ENCODE measurements at places on chromosomes 3 and 15.

- no peak for DNase-seq
Measured at GRCh38 chr3:63661242-63661641, 8.8 kb downstream of the SNTN start.

DNA sequence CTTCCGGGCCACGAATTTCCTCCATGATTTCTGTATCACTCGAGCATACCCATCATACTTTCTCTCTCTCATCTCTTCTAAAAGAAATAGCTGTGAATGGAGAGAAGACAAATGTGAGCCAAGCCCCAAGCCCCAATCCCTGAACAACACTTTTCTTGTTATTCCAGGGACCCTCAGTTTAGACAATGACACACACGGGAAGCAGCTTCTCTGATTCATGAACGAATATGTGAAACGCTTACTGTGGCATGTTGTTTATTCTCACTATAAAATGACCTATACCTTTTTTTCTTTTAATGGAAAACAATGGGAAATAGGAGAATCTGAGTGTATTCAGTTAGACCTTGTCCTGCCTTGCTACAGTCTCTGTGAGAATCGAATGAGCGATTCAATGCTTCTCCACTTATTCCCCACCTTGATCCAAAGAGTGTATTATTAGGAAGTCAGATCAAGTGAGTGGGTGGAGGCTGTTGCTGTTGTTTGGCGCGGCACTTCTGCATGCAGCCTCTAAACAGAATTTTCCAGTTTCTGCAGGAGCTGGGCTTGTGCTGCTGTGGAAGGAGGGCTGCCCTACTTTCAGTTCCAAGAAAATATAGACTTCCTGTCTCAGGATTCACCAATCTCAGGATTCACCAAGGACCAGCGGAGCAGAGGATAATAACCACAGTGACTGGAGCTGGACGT lies 32.4 kb upstream of the LDHAL6B start:
- DNase-seq = no peak

- no peak for DNase-seq
Measured at GRCh38 chr3:134392336-134392983, 18.2 kb upstream of the AMOTL2 start.

DNA sequence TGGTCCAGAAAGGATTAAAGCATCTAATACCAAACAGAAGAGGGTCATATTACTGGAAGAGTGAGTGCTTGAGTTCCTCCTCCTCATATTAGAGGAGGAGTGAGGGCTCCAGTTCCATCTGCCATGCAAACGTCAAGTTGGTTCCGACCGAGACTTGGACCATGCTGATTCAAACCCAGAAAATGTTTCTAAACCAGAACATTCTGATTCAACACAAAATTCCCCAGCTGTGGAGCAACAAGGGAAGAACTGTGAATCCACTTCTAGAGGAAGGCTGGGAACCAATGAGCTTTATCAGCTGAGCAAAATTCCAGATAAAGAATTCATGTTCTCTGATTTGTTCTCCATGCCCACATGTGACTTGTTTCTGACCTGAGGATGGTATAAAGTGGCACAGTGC lies 135.6 kb upstream of the WNT5A start:
- DNase-seq = no peak

DNA sequence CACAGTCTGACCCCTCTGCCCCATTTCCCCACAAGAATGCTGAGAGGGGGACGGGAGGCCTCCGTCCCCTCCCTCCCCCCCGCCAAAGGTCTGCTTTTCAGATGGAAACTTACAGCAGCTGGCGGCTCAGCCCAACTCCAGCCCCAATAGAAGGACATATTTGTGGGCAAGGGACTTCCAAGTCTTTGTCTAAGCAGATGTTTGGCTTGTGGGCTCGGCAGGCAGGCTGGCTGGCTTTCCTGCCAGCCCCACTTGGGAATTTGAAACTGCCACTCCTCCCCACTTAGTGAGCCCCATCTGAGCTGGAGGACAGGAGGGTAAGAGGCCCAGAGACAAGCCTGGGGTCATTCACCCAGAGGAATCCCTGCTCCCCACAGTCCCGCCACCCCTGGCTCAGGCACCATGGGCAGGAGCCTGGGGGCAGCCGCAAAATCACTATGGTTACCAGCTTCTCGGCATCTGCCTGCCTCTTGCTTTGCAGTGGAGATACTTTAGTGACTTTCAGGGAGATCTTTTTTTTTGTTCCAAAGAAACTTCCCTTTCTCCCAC lies 53.6 kb downstream of the LMCD1 start:
- DNase-seq = no peak

DNA sequence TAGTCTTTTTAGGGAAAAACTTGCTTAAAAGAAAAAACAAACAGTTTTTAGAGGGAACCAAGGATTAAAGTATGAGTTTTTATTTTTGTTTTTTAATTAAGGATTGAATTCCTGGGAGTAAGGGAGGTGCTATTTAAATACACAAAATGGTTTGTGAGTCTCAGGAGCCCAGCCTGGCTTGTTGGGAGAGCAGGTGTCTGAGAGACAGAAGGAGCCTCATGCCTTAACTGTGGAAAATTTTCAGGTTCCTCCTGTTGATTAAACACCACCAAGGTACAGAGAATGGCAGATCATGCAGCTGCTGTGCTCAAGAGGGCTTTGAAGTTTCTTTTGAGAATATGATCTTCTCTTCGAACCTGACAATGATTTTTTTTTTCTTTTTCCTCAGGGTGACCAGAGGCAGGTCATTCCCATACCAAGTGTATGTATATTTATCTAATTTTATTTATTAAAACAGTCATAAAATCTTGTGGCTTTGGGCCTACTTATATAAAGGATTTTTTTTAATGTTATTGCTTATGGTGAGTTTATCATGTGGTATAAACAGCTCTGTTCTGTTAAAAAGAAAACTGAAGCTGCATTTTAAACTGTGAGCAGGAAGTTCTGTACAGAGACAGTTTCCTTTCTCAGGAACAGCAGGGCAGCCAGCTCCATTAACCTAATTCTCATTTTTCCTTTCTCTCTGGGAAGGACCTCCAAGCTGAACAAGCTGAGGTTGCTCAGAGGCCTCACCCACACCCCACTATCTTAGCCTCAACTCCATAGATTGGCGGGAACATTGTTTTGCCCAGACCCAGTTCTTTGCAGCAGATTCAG lies 33.7 kb upstream of the VILL start:
- DNase-seq = no peak

- DNase-seq = no peak
Measured at GRCh38 chr3:51057121-51057520, 328.0 kb upstream of the MANF start.

DNA sequence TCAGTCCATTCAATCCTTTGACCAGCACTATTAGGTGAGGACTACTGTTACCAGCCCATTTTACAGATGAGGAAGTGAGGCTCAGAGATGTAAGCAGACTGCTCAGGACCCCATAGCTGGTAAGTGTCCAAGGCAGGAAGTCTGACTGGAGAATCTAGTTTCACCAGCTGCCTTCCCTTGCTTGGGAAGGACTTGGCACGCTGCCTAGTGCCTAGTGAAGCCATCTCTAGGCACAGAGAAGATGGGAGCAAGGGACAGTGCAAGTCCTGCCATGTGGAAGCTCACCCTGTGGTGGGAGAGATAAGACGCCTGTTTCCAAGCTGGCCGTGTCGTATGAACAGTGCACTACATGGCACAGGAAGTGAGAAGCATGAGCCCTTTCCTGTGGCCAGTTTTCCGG lies 111.8 kb upstream of the TMC3 start:
- DNase-seq = no peak

DNA sequence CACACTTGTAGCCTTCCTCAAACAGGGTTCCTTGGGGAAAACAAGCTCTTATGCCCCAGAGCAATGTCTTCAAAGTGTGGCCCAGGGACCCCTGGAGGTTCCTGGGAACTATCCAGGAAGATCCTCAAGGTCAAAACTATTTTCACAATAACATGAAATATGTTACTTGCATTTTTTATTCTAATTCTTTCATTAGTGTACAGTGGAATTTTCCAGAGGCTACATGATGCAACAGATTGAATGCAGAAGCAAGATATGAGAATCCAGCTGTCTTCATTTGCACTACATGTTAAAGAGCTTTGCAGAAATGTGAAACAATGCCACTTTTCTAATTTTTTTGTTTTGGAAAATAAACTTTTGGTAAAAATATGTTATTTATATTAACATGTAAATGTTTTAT lies 190.9 kb downstream of the SLC9A9 start:
- DNase-seq = no peak

GRCh38 chr3:4271834-4272233 lies 31.3 kb upstream of the SETMAR start:
- no peak for DNase-seq

GRCh38 chr3:52146811-52147210 lies 7.4 kb downstream of the POC1A start:
- DNase-seq = no peak

GRCh38 chr3:50304601-50305000 lies 1.2 kb upstream of the HYAL1 start:
- no peak for DNase-seq

- no peak for DNase-seq
Measured at GRCh38 chr3:169199283-169199682, 464.2 kb downstream of the MECOM start.

DNA sequence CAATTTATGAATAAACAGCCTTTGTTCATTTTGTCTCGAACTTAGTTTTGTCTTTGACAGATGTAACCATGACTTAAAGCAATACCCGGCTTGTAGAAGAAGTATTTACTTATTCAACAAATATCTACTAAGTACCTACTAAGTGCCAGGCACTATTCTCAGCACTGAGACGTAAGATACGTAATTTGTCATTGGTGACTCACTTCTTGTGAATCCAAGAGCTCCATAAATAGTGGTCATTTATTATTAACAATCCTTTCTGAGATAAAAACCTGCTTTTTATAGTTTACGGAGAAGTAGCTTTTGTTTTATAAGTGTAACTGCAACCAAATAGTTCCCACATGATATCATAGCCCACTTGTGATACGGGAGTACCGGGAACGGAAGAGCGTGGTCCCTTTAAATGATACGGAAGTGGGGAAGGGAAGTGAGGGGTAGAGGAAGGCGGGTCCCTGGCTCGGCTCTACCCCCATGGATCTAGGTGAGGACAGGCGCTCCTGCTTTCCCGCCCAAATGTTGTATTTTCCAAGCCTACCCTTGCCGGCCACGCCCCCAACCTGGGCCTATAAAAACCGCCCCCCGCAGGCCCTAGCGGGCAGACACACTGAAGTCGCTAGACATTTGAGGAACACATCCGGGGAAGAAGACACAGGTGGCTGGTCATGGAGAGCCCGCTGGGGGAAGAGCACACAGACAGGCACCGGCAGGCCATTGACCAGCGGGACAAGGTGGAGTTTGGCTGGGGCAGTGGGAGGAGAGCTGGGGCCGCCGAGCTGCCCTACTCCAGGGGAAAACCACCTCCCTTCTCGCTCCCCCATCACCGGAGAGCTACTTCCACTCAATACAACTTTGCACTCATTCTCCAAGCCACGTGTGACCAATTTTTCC lies at the start of gene SAMMSON:
Gene SAMMSON (plus strand): TSS at position 594 of the 888 bp plus-strand sequence.
- DNase-seq = no peak

- DNase-seq = no peak
Measured at GRCh38 chr15:78195735-78196201, 38.6 kb downstream of the ACSBG1 start.

DNA sequence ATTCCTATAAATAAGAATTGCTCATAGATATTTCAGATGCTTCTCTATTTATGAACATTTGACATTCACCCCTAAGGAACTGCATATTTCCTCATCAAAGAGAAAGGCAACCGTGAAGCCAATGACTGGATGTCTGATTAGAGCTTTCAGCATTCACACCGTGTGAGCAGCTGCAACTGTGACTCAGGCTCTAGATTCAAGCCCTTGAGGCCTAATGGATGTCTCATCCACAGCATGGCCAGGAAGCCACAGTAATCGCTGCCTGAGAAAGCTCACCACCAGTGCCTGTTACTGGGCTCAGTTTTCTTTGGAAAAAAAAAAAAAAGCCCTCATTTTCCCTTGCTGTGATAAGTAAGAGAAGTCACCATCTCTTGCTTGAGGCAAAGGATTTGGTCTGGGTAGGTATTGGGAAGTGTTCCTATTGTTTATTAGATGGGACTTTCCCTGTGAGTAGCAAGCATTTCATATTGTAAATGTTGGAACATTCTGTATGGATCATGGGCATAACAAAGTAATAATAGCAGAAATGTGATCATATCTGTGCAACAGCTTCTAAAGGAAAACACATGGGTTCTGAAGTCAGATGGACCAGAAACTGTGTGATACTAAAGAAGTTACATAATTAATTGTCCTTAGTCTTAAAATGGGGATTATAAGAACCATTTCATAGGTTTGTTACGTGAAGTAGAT lies 783.7 kb downstream of the AGBL1 start:
- DNase-seq = no peak

GRCh38 chr3:186004209-186004608 lies 66.4 kb upstream of the TRA2B start:
- no peak for DNase-seq

DNA sequence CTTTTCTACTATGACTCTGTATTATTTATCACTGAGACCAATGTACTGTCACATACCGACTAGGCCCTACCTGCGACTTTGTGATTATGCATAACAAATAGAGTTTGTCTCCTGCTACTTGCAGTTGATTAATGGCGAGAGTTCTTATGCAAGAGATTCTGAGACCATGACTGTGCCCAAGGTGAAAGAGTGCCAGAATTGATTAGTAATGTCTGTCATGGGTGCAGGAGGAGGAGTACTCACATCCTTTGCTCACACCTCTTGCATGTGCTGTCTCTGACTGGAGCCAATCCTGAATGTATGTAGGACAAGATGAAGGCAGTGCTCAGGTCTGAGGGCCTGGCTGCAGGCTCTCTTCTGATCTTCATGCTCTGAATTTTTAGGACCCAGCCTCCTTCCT lies 260.7 kb downstream of the THSD4 start:
- no peak for DNase-seq

DNA sequence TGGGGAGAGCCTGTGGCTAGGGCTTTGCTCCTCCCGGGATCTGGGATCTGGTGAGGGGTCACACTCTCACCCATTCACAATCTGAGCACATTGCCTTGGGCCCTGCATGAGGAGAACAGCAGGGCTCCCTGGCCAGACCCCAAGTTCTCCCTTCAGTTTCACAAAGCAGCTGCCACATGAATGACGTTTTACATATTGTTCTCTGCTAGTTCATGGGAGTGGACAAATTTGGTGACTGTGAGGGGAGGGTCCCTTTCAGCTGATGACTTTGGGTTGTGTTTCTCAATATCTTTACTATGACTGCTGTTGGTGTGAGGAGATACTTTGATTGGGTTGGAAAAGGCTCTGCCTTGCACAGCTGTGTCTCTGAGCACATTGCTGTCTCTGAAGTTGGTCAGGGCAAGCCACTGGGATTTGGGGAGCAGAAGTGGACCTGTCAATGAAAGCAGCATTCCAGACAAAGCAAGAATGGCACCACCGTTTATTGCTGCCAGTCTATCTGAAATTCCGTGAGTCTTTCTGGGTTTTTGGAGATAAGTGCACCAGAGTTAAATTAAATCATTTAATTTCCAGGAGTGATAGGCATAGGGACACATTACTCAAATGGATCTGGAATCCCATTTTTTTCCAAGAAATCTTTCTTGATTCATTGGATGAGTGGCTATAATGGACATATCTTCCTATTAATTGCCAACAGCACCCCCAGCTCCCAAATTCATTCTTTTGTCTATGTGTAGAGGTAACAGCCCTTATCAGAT lies 10.3 kb downstream of the TIMP4 start:
- DNase-seq = no peak

GRCh38 chr3:155360281-155360680 lies 66.8 kb upstream of the STRIT1 start:
- DNase-seq = no peak

All from GM12864 (cell line).